ENCODE measurements at places on chromosomes 2 and 18.

GRCh38 chr2:181407171-181407570 lies 50.0 kb upstream of the ITGA4 start:
- no peak for DNase-seq

DNA sequence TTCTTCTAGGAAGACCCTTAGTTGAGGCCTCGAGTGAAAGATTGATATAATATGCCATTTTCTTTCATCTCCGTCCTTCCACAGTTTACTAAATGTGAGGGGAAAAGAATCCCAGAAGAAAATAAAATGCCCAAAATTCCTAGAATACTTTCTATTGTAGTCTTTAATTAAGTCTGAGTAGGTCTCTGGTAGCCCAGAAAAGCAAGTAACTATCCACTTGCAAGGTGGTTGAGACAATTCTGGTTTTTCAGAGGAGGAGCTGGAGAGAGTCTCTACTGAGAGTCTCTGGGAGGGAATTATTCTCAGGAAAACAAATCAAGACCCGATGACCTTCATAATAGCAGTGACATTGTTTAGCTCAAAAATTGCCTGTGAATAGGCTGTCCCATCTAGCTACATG lies 63.9 kb upstream of the TTC39C start:
- DNase-seq, result no peak

GRCh38 chr18:5466256-5466655 lies 77.5 kb downstream of the EPB41L3 start:
- no peak for DNase-seq

GRCh38 chr18:79801641-79802040 lies 3.9 kb downstream of the KCNG2 start:
- no peak for DNase-seq

Data from stimulated activated CD4-positive, alpha-beta T cell treated with anti-CD3 and anti-CD28 coated beads, TNF-alpha, amount 100 ng/mL, for 24 hours (primary cell).